ENCODE measurements at places on chromosomes 6 and 20.

DNA sequence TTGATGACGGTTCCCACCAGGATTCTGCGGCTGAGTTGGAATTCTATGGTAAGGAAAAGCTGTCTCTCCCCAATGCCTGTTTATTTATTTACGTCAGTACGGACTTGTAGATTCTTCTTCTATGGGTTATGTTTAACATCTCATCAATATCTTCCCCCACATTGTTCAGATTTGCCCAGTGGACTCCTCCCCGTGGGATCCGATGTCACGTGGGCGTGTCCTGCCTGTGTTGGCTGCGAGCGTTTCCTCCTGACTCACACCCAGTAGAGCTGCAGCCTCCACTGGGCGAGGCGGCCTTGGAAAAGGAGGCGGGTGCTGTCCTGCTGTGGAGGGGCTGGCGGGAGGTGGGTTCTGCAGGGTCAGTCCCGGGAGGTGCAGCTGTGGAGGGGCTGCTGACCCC is 46.8 kb upstream of the SLCO4A1 start:
- DNase-seq = no peak

- DNase-seq = no peak
These were observed 50.6 kb upstream of the TBC1D7 start for GRCh38 chr6:13378669-13379590.

DNA sequence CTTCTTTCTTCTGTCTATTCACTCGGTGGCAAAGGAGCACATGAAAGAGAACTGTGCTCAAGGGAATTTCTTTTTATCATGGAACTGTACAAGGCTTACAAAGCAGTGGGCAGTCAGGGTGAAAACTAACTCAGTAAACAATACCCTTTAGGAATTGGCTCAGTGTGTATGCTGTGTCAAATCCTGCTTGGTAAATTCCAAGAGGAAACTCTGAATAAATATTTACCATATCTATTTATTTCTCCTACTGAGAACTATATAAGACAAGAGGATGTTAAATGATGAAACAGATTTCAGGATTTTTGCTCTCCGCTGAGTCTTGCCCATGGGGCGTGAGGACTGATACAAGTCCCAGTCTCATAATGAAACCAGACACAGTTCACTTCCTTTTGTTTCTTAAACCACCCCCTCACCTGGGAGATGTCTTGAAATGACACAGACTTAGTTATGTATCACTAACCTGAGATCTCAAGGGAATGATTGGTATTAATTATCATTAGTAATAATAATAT is 188.8 kb downstream of the BACH2 start:
- no peak for DNase-seq

DNA sequence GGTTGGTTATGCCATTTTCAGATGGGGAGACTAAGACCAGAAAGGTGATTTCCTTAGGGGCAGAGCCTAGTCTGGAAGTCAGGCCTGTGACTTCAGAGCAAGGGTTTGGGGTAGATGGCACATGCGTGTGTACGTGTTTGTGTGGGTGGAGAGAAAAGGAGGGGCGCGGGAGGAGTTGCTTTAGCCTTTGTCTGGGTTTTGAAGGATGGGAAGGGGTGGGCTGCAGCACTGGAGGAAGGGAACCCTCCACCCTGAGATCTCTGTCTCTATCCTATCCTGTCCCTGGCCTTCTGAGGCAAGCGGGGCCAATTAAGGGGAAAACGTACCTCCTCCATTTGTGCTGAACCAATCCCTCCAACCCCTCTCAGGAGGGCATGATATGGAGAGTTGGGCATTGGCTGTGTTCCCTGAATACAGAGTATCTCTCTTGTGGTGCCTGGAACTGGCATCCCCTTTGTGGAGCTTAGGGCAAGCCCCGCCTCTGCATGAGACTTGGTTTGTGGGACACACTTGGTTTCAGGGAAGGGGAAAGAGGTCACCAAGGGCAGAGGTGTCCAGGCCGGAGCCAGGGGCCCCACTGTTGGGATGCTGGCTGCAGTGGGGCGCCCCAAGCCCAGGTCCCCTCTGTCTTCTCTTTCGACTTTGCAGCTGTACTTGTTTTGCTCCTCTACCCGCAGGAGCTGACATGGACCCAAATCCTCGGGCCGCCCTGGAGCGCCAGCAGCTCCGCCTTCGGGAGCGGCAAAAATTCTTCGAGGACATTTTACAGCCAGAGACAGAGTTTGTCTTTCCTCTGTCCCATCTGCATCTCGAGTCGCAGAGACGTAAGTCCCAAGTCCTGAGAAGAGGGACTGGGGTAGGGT is at the start of gene DBNDD2:
DBNDD2 (plus strand) TSS at position 507 of the 863 bp plus-strand sequence; CDS start at position 686, 179 bp downstream.
- no peak for DNase-seq

GRCh38 chr6:46465294-46466165 is 25.7 kb downstream of the RCAN2 start:
- no peak for DNase-seq

DNA sequence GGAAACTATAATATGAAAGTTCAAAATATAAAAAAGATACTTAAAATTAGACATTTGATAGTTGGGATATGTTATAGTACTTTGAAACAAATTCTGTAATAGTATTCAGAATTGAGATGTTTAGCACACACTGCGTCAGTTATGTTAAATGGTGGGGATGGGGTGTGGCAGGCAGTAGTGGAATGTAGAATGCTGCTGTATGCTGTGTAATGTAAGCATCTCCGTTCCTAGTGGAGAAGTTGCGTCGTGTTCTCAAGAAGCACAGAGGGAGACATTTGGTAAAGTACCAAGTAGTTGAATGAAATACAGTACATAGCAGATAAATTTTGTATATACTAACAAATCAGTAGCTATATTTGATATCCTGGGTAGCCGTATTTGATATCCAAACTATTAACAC is 192.4 kb downstream of the ZFAND3 start:
- no peak for DNase-seq

- DNase-seq = no peak
These were observed 84.3 kb downstream of the SHLD1 start for GRCh38 chr20:5834436-5835005.

DNA sequence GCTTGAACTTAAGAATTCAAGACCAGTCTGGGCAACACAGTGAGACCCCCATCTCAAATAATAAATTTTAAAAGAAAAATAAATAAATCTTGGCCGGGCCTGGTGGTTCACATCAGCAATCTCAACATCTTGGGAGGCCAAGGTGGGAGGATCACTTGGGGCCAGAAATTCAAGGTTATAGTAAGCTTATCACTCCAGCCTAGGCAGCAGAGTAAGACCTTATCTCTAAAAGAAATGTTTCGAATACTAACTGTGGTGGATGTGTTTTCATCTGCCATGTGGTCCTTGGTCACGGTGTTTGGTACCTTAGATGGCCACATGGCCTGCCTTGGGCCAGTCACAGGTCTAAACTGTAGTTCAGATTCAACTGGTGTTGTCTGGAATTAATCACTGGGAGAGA is 5.8 kb downstream of the UBE2C start:
- DNase-seq = no peak

DNA sequence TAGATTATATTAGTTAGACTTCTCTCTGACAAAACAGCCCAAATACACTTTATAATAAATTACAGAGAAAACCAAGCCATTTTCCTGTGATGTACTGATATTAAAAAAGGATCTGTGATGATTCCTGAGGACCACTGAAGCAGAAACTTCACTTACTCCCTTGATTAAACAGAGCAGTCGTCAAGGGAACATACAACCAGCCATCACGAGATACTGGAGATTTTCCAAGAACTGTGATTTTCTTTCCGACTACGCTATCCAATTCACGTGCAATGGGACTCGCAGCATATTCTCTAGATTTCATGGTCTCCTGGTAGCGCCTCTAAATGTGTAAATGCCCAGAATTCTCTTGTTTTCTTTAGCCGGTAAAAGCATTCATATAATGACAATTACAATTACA is 377.4 kb downstream of the PHF3 start:
- DNase-seq = no peak

GRCh38 chr20:59845472-59845871 is 88.0 kb downstream of the SYCP2 start:
- no peak for DNase-seq

GRCh38 chr6:144036064-144036834 is 28.2 kb upstream of the PLAGL1 start:
- DNase-seq = no peak

DNA sequence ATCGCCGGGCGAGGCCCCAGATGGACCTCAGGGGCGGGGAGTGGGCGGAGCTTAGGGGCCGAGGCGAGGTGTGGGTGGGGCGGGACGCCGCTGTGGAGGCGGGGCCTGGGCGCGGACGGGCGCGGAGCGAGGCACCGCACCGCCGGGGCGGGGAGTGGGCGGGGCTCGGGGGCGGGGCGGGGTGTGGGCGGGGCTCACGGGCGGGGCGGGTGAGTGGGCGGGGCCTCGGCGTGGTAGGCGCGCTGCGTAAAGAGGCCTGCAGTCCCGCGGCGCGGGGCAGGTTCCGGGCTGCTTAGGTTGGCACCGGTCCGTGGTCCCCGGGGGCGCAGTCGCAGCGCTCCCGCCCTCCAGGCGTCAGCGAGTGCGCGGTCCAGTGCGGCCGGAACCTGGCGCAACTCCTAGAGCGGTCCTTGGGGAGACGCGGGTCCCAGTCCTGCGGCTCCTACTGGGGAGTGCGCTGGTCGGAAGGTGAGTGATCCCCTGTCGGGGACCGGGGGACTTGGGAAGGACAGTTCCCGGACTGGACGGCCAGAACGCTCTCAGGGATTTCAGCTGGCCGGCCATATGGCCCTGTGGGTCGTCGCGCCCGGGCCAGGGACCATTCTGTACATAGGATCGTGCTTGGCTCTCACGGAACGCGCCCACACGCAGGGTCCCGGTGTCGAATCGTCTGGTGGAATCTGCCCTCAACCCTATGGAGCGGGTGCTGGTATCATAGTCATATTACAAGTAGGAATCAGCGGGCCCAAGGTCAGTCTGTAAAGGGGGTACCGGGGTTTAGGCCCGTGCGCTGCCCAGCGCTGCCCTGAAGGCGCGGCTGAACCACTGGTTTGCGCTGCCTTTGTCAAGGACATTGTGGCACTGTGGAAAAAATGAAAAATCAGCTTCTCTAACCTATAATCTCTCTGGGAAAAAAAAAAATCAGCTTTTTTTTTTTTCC is at the start of gene NQO2:
NQO2 (plus strand) TSS at position 277 of the 940 bp plus-strand sequence. CDS start 6,659 bp downstream, outside the sequence.
- peak; percentile 85 for DNase-seq

GRCh38 chr6:14502551-14502950 is 385.0 kb downstream of the CD83 start:
- DNase-seq = no peak

- DNase-seq = no peak
These were observed 77.0 kb downstream of the CAP2 start for GRCh38 chr6:17470202-17470937.

DNA sequence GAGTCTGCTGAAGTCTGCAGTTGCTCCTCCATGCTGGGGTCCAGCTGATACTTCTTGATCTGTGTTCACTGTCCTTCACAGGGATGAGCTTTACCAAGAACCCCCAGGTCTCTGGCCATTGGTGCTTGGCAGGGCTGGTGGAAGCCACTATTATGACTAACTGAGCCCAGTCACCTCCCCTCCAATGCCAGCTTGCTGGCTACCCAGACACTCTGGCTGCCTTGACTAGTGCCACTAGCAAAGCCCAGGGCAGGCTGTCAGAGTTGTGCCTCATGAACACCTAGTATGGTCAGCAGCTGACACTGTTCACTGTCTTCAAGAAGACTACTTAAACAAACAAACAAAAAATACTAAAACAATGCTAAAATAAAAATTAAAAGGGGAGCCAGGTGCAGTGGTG is 8.8 kb downstream of the ASIP start:
- DNase-seq = no peak

DNA sequence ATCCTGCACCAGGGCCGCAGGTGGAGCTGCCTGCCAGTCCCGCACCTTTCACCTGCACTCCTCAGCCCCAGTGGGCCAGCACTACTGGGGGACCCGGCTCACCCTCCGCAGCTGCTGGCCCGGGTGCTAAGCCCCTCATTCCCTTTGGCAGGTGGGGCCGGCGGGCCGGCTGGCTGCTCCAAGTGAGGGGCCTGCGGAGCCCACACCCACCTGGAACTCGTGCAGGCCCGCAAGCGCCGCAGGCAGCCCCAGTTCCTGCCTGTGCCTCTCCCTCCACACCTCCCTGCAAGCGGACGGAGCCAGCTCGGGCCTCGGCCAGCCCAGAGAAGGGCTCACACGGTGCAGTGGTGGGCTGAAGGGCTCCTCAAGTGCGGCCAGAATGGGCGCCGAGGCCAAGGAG is 199.0 kb upstream of the HS3ST5 start:
- no peak for DNase-seq

DNA sequence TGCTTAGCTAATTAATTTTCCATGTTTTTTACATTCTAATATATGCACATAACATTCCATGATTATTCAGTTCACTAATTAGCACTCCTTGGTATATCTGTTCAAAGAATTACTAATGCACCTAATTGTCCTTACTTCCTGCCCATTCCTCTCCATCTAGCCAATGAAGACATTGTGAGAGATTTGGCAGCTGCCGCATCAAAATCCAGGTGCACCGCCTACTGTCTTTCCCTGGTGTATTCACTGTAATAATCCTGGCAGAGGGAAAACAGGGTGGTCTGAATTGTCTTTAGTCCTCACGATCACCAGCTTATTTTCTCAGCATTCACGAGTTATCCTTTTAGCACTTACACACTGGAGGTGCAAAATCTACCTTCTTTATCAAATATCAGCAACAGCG is 61.0 kb upstream of the SCGN start:
- no peak for DNase-seq

DNA sequence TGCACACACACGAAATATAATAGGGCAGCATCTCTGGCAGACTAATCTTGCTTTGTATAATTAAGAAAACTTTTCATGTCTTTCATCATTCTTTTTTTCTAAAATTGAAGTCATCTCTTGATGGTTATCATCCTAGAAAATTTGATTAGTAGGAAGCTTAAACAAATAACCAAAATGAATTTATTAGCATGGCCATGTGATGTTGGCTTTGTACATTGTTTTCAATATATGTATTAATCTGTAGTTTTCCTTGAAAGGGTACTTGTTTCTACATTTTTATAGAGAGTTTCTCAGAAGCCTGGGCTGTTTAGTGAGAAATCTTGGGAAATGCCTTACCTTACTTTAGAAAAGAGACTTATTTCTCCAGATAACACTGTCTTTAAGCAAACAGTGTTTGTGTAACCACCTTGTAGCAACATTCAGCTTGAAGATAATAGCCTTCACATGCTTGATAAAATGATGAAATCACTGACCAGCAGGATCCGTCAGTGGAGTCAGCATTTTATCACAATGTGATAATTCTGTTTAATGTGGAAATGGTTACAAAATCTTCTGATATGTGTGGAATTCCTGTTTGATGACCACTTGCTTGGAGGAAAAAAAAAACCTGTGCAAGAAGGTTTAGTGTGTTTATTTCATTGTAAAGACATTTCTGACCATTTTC is 147.8 kb downstream of the MACROD2 start:
- DNase-seq = no peak

DNA sequence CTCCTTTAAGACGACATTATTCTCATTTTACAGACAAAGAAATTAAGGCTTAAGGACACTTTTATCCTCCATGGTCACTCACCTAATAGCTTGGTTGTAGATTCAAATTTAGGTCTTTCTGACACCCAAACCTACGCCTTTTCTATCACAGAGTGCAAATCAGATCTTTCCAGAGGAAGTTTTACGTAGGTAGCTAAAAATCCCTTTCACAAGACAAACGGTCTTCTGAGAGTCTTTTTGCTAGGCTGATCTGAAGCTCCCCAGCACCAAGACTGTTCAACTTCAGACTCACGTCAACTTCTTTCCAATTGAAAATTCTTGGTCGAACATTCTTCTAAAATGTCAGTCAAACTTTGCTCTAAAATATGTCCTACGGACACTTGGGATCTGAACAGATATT is 46.5 kb downstream of the BLOC1S5 start:
- DNase-seq = no peak

- no peak for DNase-seq
These were observed 182.9 kb upstream of the ECI2 start for GRCh38 chr6:4318321-4318720.

GRCh38 chr6:165984729-165985275 is 182.8 kb downstream of the TBXT start:
- DNase-seq = no peak

Measured in stimulated activated CD8-positive, alpha-beta memory T cell treated with anti-CD3 and anti-CD28 coated beads, Interleukin-7, amount 100 ng/mL, for 1 hour (primary cell).